ENCODE measurements at places on chromosomes 16 and 17.

DNA sequence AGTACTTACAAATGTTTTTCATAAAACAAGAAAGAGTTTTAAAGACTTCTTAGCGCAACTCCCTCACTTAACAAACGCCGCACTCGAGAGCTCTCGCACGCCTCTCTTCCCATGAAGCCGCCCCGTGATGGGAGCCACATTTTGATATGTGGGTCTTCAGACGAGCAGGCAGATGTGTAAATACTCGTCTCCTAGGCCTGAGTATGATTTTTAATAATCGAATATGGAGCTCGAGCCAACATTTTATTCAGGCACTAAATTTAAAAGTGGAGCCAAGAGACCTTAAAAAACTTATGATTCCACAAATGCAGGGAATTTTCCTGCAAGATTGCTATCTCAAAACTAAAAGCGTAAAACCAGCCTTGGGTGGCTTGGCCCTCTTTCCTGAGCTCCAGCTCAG lies 55.4 kb downstream of the IRX6 start:
- no peaks in the 10 kb centered on the region for H3K36me3 ChIP-seq
- no peak overlapping the region for H3K27ac ChIP-seq
- no peak for DNase-seq
- no peaks in the 10 kb centered on the region for H3K4me1 ChIP-seq
- H3K4me3 ChIP-seq = no peak overlapping the region

DNA sequence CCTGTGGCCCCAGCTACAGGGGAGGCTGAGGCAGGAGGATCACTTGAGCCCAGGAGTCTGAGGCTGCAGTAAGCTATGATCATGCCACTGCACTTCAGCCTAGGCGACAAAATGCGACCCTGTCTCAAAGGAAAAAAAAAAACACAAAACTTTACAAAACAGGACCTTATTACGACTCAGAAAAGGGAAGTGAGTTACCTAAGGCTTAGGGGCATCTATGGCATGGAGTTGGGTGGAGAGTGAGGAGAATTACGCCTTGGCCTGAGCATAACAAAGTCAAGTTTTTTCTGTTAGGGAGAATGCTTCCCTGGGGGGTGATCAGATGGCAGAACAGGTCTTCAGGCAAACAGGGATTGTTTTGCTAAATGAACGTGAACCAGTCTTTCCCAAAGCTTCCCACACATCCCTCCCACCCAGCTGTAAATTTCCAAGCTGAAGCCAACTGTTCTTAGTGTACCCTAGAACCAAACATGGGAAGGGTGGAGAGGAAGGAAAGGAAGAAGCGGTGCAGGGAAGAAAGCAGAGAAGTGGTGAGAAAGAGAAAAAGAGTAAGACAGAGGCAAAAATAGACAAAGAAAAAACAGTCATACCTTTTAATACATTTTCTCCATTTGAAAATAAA lies 24.6 kb upstream of the TNRC6C start:
- no peak for DNase-seq
- H3K4me3 ChIP-seq = no peak overlapping the region
- H3K36me3 ChIP-seq = no peaks in the 10 kb centered on the region
- no peaks in the 10 kb centered on the region for H3K4me1 ChIP-seq
- H3K27ac ChIP-seq = no peak overlapping the region
- peaks cover 2% of the 10 kb centered on the region for H3K27me3 ChIP-seq

DNA sequence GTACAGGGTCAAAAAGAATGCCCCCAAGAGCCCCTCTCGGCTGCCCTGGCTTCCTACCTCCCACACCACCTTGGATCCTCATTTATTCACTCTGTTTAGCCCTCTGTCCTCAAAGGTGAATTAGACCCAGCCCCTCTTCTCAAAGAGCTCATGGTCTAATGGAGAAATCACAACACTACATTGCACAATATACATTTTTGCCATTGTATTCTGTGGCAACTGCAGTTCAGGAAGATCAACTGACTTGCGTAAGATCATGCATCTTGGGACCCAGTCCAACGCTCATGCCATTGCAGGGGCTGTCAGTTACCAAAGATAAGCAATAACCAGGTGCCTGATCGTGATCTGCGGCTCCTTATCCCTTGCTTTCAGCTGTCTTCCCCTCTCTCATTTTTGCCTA lies 1.4 kb downstream of the KRT38 start:
- H3K36me3 ChIP-seq = no peaks in the 10 kb centered on the region
- no peaks in the 10 kb centered on the region for H3K4me1 ChIP-seq
- no peak overlapping the region for H3K4me3 ChIP-seq
- no peak for DNase-seq
- H3K27me3 ChIP-seq = no peaks in the 10 kb centered on the region
- H3K27ac ChIP-seq = no peak overlapping the region

DNA sequence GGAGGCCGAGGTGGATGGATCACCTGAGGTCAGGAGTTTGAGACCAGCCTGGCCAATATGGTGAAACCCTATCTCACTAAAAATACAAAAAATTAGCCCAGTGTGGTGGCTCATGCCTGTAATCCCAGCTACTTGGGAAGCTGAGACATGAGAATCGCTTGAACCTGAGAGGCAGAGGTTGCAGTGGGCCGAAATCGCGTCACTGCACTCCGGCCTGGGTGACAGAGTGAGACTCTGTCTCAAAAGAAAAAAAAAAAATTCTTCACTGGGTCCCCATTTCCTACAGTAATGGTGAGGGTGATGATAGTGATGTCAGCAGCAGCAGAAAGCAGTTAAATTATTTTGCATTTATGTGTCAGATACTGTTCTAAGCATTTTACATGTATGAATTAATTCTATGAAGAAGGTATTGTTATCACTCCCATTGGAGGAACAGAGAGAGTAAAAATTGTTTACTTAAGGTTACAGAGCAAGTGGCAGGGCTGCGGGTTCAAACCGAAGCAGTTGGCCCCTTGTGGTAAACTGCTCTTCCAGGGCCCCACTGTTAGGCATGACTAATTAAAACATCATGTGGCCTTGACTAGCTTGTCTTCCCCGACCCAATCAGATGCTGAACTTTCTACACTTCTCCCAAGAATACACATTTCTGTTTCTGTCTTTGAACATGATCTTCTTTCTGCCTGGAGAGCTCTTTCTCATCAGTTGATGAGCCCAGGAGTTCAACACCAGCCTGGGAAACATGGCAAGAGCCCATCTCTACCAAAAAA lies 45.8 kb downstream of the STAT3 start:
- DNase-seq = no peak
- no peak overlapping the region for H3K27ac ChIP-seq
- no peak overlapping the region for H3K4me3 ChIP-seq

DNA sequence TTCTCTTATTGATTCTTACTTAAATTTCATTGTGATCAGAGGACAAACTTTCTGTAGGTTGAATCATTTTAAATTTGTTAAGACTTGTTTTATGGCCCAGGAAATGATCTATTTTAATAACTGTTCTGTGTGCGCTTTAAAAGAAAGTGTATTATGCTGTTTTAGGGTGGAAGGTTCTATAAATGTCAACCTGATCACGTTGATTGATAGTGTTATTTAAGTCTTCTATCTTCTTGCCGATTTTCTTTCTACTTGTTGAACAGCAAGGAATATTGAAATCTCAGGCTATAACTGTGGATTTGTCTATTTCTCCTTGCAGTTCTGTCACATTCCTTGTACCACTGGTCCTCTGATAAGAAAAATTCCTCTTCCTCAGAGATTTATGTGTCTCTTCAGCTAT lies 112.7 kb downstream of the TANC2 start:
- no peaks in the 10 kb centered on the region for H3K4me1 ChIP-seq
- DNase-seq = no peak
- H3K27me3 ChIP-seq = no peaks in the 10 kb centered on the region
- H3K36me3 ChIP-seq = no peaks in the 10 kb centered on the region

DNA sequence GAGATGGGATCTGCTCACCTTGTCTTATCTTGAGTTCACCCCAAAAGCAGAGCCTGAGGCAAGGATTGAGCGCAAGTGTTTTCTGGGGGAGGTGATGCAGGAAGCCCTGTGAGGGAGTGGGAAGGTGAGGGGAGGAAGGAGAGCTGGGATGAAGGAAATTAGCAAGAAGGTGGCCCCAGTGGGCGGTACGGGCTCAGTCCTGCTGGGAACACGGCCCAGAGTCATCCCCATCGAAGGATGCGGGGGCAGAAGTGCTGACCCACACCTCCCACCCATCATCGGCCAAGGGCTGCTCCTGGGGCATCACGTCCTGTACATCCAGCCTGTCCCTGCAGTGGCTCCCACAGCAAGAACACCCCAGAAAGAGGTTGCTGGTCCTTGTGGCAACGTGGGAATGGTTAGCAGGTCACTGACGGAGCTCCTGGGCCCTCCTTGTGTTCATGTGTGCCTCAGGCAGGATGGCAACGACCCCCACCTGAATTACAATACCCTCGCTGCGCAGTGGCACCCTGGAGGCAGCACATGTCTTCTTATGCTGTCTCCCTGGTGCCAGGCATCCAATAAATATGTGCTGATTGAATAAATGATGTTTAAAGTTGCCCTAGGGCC lies 18.2 kb downstream of the C16orf95 start:
- no peaks in the 10 kb centered on the region for H3K36me3 ChIP-seq
- H3K4me1 ChIP-seq = no peaks in the 10 kb centered on the region
- no peak overlapping the region for H3K4me3 ChIP-seq
- H3K27ac ChIP-seq = no peak overlapping the region
- DNase-seq = no peak

- peaks cover 14% of the 10 kb centered on the region for H3K4me1 ChIP-seq
Measured at GRCh38 chr17:64497565-64498035, 746 bp upstream of the POLG2 start.

GRCh38 chr16:1772362-1772907 lies at the start of gene EME2:
Gene EME2, plus strand, starts transcription at chr16:1772810. Its CDS starts 418 bp downstream, at chr16:1773228.
- peaks cover 14% of the 10 kb centered on the region for H3K4me1 ChIP-seq
- DNase-seq = no peak
- no peaks in the 10 kb centered on the region for H3K27me3 ChIP-seq
- peak within 1 kb of the TSS; percentile 91 for H3K27ac ChIP-seq

DNA sequence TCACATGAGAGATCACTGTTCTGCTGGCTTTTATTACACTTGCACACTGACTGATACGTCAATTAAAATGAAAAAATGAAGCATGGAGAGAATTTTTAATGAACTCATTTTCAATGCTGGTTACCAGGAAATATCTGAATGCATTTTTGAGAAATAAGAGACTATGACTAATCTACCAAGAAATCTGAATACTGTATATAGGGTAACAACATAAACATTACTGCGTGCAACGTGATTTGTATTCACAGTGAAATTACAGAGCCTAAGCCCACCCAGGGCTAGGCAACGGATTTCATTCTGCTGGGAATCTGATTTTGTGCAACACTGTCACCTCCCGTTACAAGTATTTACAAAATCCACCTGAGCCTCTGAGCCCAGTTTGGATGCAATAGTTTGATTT lies 23.8 kb upstream of the LCMT1 start:
- H3K27me3 ChIP-seq = no peaks in the 10 kb centered on the region
- no peak for DNase-seq
- no peak overlapping the region for H3K27ac ChIP-seq
- H3K4me3 ChIP-seq = no peak overlapping the region
- H3K36me3 ChIP-seq = no peaks in the 10 kb centered on the region

DNA sequence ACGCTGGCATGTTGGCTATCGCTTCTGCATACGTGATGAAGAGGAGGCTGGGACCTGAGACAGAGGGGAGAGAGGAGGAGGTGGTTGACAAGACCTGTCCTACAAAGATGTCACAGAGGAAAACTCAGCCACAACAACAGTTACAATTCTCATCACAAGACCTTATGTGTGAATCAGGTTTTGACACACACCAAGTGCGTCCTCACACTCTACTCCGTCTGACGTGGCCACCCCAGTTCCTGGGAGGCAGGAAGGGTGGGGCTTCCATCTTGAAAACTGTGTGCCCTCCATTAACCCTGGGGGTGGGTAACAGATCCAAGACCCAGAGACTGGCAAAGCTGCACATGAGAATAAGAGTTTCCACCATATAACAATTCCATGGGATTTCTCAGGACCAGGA lies 24.1 kb downstream of the SLC6A4 start:
- no peaks in the 10 kb centered on the region for H3K36me3 ChIP-seq
- H3K4me1 ChIP-seq = no peaks in the 10 kb centered on the region
- H3K27ac ChIP-seq = no peak overlapping the region
- no peak overlapping the region for H3K4me3 ChIP-seq
- no peaks in the 10 kb centered on the region for H3K27me3 ChIP-seq
- DNase-seq = no peak

DNA sequence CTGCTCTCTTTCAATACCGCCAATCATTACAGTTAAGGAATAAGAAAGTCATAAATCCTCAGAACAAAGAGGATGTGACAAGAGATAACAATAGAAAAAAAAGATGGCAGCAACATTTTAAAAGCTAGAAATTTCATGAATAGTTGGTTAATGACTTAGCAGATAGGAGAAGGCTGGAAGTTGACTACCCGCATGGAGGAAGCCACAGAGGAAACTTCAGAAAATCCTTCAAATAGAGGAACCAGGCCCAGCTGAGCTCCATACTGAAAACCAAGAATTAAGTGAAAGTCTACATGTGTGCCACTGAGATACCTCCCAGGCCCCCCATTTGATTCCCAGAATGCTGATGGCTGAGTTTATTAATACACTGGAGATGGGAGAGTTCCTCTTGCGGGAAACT lies 109.3 kb downstream of the GSG1L start:
- H3K27me3 ChIP-seq = no peaks in the 10 kb centered on the region
- no peak for DNase-seq
- H3K36me3 ChIP-seq = no peaks in the 10 kb centered on the region
- H3K27ac ChIP-seq = no peak overlapping the region

GRCh38 chr17:944266-944826 lies 35.2 kb downstream of the NXN start:
- no peaks in the 10 kb centered on the region for H3K4me1 ChIP-seq
- no peak overlapping the region for H3K4me3 ChIP-seq
- DNase-seq = no peak
- H3K36me3 ChIP-seq = no peaks in the 10 kb centered on the region
- no peak overlapping the region for H3K27ac ChIP-seq

GRCh38 chr17:55549140-55549539 lies 37.9 kb upstream of the SMIM36 start:
- no peak overlapping the region for H3K27ac ChIP-seq
- no peaks in the 10 kb centered on the region for H3K36me3 ChIP-seq
- no peaks in the 10 kb centered on the region for H3K27me3 ChIP-seq

- H3K4me3 ChIP-seq = peak overlapping the region; percentile 49
- H3K36me3 ChIP-seq = no peaks in the 10 kb centered on the region
- H3K27ac ChIP-seq = peak overlapping the region; percentile 74
- H3K4me1 ChIP-seq = no peaks in the 10 kb centered on the region
- DNase-seq = peak; percentile 53
Measured at GRCh38 chr17:386141-386876, 33.7 kb upstream of the RPH3AL start.

- DNase-seq = peak; percentile 42
- H3K4me3 ChIP-seq = no peak overlapping the region
- H3K36me3 ChIP-seq = no peaks in the 10 kb centered on the region
- H3K27me3 ChIP-seq = peaks cover 4% of the 10 kb centered on the region
Measured at GRCh38 chr17:48307814-48308411, 122.1 kb downstream of the SKAP1 start.

Measured in prostate gland (tissue), 2 donors.